ENCODE measurements at places on chromosomes 1 and 21. TPM values are rescaled to one million over a fixed set of nuclear protein-coding genes. Genes with fewer than 3 reads are reported as not detected.

The PCBP3 gene
- total RNA-seq: 3.7 TPM

The CHI3L2 gene
- total RNA-seq: 1.4 TPM

The CYP4Z1 gene
- not detected for total RNA-seq

The SLFNL1 gene
- 0.28 TPM for total RNA-seq

The HSD3B2 gene
- not detected for total RNA-seq

The NOTCH2NLA gene
- 102 TPM for total RNA-seq

The OXCT2 gene
- total RNA-seq: not detected

The HHAT gene
- total RNA-seq: 4.6 TPM

The FOXO6 gene
- 0.22 TPM for total RNA-seq

The S100A7 gene
- total RNA-seq: not detected

The CDC42BPA gene
- total RNA-seq: 102 TPM

The PADI3 gene
- 0.12 TPM for total RNA-seq

The KRTAP6-3 gene
- total RNA-seq: not detected

The PYHIN1 gene
- not detected for total RNA-seq

The IL6R gene
- 41.0 TPM for total RNA-seq

The CLDN17 gene
- total RNA-seq: not detected

Data from MCF 10A (cell line).